ENCODE measurements at places on chromosomes 3 and 15. TPM values are rescaled to one million over a fixed set of nuclear protein-coding genes. Genes with fewer than 3 reads are reported as not detected.

DNA sequence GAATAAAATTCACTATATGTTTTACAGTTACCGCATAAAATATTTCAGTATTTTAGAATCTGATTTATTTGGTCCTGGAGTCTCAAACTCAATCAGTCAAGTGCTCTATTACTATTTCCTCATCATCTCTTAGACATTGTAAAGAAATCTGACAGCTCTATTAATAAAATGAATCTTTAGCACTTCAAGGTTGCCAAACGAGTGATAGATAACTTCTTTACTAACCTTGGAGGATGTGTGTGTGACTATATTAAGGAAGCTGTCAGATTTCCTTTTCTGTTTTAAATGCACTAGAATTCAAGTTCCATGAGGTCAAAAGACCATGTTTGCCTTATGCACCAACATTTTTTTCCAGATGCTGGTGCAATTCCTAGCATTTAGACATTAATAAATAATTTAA is 389.8 kb upstream of the AZI2 start:
- DNase-seq, result no peak

GRCh38 chr15:70741677-70742293 is 21.6 kb downstream of the UACA start:
- DNase-seq, result no peak

- DNase-seq, result peak; percentile 71
Observed at GRCh38 chr3:150410311-150411105, 2.4 kb downstream of the TSC22D2 start.

DNA sequence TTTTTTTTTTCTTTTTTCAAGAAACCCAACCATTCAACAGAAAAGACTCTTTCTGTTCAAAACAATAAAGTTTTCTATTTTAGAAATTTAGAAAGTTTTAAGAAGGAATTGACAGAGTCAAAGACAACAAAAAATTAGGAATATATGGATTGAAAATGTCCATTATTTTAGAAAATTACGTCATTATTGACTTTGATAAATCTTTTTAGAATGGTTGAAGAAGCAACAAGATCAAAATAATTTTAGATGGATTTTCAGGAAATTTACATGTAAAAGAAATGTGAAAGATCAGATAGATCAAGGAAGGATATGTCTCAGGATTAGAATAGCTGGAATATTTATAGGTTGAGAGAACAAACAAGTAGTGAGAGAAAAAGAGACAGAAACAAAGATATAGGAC is 8.4 kb upstream of the KCNH8 start:
- no peak for DNase-seq

GRCh38 chr3:197372047-197372661 is 73.7 kb upstream of the DLG1 start:
- no peak for DNase-seq

Gene PRKCI
- total RNA-seq, result 45.9 TPM

- DNase-seq, result no peak
Observed at GRCh38 chr3:137766041-137766875, 2.1 kb downstream of the SOX14 start.

DNA sequence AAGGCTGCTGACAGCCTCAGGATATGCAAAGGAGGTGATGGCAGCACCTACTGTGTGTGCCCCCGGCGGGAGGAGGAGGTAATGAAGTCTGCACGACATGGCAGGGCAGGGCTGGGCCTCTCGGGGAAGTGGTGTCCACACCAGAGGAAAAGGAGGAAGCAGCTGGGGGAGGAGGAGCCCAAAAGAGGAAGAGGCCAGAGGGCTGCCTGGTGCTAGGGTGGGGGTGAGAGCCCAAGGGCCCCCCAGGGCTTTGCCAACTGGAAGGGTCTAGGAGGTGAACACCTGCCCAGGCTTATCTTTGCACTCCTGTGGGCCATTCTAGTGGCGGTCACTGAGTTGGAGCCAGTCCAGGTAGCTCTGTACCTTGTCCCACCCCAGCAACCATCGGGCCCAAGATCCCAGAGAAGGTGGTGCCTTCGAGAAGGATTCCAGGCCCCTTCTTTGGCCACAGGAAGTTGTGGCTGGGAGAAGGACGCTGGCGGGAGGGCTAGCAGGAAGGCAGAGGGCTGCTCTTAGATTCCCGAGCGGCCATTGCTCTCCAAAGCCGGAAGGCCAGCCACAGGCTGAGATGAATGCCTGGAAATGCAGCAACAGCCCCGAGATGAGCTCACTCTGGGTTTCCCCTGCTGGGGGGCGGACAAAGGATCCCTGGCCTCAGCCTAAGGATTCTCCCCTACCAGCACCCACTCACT is 7.0 kb downstream of the GNAI2 start:
- peak; percentile 90 for DNase-seq

DNA sequence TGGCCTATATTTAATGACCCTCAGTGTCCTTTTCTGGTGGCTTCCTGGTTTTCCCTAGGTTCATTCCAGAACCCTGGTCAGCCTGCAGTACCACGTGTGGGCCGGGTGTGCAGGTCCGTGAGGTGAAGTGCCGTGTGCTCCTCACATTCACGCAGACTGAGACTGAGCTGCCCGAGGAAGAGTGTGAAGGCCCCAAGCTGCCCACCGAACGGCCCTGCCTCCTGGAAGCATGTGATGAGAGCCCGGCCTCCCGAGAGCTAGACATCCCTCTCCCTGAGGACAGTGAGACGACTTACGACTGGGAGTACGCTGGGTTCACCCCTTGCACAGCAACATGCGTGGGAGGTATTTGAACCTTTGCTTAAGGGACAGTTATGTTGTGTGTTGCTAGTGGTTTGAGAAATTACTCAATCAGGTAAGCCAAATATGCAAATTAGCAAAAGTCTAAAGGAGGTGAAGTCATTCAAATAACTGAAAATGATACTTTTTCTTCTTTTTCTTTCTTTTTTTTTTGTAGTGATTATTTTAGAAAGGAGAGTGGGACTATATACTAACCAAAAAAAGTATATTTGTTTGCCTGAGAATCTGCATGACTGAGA is 259.2 kb downstream of the ADAMTSL3 start:
- DNase-seq, result no peak

DNA sequence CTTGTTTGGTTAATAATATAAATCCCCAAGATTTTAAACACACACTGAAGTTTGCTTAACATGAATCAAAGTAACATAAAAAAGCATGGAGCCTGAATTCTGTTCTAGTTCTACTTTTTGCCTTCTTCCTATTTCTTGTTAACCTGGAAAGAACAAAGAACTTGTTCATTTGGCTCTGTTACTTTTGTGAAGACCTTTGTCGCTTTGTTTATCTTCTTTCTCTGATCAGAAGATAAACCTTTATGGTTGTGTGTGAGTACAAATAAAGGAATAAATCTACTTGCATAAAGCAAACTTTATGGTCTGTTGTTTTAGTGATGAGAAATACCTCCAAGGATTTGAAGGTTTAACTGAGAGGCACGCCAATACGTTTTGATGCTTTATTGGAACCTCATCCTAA is 210.1 kb upstream of the SATB1 start:
- no peak for DNase-seq

DNA sequence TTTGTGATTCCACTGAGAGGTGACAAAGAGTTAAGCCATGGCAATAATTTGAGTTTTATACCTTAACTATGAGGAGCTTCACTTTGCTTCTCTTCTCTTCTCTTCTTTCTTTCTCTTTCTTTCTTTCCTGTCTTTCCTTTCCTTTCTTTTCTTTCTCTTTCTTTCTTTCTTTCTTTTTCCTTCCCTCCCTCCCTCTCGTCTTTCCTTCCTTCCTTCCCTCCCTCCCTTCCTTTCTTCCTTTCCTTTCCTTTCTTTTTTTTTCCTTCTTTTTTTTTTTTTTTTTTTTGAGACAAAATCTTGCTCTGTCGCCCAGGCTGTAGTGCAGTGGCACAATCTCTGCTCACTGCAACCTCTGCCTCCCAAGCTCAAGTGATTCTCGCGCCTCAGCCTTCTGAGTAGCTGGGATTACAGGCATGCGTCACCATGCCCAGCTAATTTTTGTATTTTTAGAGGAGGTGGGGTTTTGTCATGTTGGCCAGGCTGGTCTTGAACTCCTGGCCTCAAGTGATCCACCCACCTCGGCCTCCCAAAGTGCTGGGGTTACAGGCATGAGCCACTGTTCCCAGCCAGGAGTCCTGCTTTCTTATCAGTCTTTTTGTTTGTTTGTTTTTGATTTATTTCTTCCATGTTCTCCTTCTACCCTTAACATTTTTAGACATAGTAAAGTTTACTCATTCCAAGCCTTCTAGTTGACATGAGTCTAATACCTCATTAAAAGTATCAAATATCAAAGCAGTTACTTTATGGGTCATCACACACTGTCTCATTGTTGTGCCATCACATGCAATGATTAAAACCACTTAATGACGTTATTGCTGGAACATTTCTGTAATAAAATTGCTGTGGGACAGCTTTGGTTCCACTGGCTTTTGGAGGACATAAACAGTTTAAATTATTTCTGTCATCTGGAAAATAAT is 29.9 kb downstream of the SLC49A4 start:
- DNase-seq, result no peak

- DNase-seq, result no peak
Observed at GRCh38 chr3:114829783-114830182, 317.3 kb downstream of the ZBTB20 start.

DNA sequence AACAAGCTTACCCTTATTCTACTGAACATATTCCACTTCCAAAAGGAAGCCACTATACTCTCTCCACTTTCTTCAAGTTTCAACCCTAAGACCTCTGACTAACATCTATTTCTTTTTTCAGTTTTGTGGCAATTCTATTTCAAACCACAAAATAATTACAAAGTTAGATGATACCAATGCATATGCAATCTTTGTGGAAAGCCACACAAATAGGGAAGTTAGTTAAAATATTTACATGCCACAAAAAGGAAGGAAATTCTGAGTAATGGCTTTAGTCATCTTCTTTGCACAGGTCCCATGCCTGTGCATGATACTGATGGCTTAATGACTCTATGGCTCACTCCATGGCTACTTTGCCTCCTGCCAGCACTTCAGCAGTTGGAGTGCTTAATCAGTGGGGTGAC is 57.0 kb upstream of the MCTP2 start:
- no peak for DNase-seq

- no peak for DNase-seq
Observed at GRCh38 chr3:50155491-50155878, 361 bp downstream of the SEMA3F start.

GRCh38 chr15:29457729-29458128 is 188.1 kb upstream of the NSMCE3 start:
- no peak for DNase-seq

GRCh38 chr3:31752305-31753049 is 219.8 kb downstream of the STT3B start:
- no peak for DNase-seq

Gene APOD
- total RNA-seq, result 91.6 TPM

- no peak for DNase-seq
Observed at GRCh38 chr3:180612364-180612763, 10.4 kb downstream of the TTC14 start.

Gene DOCK3
- 1.5 TPM for total RNA-seq

GRCh38 chr15:75929799-75930565 is 26.3 kb downstream of the FBXO22 start:
- no peak for DNase-seq

GRCh38 chr15:64807051-64807749 is 18.2 kb downstream of the PIF1 start:
- DNase-seq, result no peak

Gene RSL24D1
- total RNA-seq, result 64.6 TPM

DNA sequence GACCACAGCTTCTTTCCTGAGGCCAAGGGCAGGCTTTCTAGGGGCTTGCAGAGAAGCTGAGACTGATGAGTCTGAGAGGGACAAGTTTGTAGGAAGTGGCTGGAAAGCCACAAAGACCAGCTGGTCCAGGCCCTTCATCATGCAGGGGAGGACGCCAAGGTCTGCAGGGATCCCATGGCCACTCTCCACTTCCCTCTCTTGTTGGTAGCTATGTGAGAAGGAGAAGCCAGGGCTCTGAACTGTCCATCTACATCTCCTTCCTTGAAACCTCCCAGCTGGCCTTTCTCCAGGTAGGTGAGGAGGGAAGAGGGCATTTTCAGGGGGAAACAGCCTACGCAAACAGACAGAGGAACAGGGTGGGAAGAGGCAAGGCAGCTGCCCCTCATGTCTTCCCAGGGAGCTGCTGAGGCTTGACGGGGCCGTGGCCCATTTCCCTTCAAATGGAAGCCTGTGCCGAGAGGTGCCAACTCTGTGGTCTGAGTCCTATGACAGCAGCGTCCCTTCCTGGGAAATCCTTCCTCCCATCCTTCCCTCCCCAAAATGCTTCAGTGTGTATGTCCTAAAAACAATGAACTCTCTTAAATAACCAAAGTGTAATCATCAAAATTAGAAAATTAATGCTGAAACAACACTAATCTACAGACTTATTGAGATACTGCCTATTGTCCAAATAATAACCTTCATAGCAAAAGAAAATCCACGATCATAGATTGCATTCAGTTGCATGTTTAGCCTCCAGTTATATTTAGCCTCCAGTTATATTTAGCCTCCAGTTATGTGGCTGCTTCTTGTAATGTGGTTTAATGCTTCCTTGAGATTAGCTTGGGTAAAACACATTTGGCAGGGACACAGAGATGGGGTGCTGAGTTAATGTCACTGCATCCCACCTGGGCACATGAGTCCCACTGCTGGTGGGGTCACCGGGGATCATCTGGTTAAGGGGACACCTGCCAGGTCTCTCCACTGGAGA is 36.0 kb downstream of the GNB5 start:
- DNase-seq, result no peak

DNA sequence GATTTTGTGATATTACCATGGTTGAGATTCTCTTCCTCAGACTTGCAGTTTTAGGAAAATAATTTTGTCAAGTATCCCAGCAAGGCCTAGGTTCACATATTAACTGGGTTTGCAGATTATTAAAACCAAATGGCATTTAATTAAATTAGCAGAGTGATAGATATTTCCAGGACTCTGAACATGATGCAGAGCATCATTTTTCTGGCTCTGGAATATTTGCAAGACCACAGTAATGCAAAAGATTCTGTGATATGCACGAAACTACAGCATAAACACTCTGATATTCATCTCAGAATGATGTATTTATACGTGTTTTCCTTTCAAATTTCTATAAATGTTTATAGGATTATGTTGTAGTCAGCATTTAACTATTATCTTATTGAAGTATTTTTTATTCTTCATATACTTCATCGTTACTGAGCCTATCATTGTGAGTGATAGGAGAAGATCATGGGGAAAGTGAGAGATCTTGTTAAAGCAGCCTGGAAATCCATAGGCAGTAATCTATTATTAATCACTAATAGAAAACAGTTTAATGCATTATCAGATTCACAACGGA is 1245.6 kb downstream of the OTOL1 start:
- DNase-seq, result no peak

Gene GOLGA8N
- total RNA-seq, result 14.3 TPM

DNA sequence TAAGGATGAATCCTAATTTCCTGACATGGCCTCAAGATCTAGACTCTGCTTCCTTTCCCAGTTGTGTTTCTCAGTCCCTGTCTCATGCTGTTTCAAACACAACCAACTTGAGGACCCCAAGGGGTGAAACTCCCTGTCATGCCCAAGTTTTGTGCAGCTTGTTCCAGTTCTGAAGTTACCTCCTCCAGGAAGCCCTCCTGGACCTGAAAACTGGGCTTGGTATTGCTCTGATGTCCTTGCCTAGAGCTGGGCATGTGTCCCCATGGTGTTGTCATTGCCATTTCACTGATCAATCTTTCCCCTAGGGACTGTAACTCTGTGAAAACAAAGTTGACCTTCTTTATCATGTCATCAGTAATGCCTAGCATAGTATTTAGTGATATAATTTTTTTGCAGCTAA is 6.1 kb upstream of the LMOD3 start:
- no peak for DNase-seq
